CD8-positive, alpha-beta T cell (primary cell): ENCODE measurements at places on chromosomes 3 and 15.

- DNase-seq, result no peak
Observed at GRCh38 chr3:141125351-141125750, 74.2 kb downstream of the SPSB4 start.

DNA sequence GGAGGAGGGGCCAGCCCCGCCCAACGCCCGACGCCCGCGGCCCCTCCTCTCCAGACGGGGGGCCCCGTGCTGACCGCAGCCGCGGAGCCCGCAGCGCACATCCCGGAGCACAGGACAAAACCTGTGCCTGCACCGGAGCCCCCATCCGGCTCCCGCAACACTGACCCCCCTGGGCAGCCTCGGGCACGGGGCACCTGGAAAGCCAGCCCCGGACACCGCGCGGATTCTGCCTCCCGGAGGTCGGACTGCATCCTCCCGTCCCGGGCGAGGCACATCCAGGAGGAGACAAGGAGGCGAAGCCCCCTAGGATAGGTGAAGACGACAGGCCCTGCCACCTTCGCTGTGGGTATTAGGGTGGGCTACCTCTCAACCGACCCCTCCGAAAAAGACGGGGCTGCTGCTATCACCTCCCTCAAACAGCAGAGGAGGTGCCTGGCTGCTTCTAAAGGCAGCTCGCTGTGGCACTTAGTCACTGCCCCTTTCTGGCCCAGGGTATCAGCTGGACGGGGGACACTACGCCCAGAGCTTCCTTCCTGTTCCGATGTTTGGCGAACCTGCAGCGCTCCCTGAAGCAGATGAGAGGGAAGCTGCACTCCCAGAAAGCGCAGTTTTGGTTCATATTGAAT, 10.6 kb downstream of the XXYLT1 start:
- DNase-seq, result no peak

- no peak for DNase-seq
Observed at GRCh38 chr15:96358001-96358801, 27.7 kb downstream of the NR2F2 start.

GRCh38 chr15:90046911-90047392, 45.8 kb downstream of the ZNF710 start:
- no peak for DNase-seq

GRCh38 chr15:80550219-80550907, 144.7 kb upstream of the ABHD17C start:
- no peak for DNase-seq

DNA sequence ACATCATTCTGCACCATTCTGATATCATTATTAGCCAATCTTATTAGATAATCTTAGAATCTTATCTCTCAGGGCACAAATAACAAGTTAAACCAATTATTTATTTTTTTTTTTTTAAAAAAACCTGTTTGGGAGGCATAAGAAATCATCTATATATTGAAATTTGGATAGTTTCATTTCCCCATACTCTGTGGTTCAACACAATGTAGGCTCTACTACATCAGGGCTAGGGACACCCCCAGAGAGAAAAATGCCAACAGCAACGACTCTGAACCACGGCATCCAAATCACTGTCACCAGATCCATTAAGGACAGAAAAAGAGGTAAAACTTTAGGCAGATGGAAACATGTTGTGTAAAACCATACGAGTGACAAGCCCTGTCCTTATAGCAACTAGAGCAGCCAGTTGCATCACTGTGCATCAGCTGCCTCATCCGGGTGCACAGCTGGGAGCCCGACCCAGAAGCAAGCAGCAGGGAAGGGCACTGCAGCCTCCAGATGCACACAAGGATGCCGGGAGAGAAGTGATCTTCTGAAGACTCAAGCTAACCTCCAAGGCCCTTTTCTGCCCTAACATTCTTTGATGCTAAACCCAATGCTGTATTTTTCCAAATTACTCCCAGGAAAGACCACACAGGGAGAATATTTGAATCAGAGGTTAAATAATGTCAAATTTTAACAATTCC, 381.1 kb downstream of the CTNNB1 start:
- no peak for DNase-seq

DNA sequence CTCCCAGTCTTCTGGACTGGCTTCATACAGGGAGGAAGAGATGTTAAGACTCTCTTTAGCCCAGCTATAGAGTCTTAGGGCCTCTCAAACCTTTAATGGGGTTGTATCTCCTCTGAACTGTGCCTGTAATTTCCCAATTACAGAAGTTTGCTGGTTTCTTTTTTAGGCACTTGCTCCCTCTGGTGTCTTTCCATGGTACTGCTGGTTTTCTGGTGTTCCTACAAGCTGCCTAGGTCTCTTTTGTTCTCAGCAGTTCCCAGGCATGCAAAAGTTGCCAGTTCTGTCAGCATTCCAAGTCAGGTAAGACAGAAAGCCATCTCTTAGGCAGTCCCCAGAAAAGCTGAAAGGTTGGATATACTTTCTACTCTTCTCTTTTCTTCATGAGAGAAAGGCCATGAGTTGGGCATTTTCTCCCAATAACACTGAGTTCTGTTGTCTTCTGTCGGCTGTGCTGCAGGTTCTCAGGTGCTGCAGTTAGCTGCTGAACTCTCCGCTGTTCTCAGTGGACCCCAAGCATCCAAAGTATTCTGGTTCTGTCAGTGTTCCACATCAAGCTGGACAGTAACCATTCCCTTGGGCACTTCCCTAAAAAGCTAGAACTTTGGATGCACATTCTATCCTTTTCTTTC, 54.4 kb upstream of the EHHADH start:
- peak; percentile 29 for DNase-seq

DNA sequence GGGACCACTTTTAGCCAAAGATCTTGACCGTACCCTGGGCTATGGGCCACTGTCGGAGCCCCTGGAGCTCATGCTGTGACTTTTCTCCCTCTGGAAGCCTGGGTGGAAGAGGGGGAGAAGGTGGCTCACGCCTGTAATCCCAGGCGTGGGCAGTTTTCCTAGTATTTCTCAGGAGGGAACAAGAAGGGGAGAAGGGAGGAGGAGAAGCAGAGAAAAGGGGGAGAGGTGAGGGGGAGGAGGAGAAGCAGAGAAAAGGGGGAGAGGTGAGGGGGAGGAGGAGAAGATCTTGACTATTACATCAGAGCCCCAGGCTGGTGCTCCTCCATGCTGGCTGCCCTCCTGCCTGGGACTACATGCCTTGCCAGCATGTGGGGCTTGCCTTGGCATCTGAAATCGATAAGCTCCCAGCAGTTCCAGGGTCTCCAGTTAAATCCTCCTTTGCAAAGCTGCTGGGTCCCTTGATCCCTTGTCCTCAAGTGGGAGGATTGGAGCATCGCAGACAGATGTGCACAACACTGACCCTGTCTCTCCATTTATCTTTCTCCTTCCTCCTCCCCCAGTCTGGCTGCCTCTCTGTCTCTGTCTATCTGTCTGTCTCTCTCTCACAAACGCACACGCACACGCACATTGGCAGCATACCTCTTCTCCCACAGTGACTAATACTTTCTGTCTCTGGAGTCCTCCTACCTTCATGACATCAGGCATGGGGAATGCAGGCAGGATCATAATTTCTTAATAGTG, 41.6 kb downstream of the MRAS start:
- DNase-seq, result no peak

DNA sequence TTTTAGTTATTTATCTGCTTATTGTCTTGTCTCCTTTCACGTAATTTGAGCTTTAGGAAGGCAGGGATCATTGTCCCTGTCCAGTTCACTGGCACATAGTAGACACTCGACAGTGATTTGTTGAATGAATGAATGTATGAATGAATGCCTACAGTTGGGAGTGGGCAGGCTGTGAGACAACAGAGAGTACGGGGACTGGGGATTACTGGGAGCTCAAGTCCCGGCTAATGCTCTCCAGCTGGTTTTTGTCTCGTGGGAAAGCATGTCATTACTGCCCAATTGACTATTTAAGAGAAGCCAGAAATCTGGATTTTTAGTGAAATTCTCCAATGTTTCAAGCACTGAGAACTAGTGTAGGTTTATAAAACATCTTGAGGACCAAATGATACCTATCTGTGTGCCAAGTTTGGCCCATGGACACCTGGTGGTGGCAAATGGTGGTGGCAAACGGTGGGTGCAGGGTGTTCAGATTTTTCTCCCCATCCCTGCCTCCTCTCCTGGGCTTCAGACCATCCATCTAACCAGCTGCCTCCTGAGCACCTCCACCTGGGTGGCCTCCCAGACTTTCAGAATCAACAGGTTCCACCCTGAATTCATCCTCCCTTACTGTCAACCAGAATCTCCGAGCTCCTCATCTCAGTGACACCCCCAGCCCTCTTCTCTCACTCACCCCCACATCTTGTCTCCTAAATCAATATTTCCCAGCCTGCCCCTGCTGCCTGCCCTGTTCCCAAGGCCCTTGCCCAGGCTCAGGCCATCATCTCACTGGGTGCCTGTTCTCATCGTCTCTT, 36.2 kb upstream of the TRH start:
- DNase-seq, result no peak

- DNase-seq, result no peak
Observed at GRCh38 chr15:79402136-79402535, 30.0 kb upstream of the MINAR1 start.

- DNase-seq, result no peak
Observed at GRCh38 chr3:157695586-157695985, 192.4 kb upstream of the VEPH1 start.

DNA sequence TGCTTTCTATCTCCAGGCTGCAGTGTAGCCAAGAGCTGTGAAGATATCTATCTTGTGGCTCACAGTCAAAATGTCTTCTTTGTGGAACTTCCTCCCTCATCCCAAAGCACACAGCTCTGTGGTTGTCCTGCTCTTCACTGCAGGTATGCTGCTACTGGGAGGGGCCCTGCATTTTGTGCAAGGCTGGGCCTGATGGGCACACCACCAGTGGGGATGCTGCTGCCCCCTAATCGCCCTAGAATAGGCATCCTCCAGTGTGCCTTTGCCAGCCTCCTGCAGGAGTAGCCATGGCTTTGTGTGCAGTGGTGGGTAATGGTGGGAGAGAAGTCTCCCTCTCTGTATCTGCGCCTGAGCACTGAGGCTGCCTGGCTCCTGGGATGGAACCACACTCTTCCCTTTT, 297.3 kb downstream of the DOCK3 start:
- no peak for DNase-seq

DNA sequence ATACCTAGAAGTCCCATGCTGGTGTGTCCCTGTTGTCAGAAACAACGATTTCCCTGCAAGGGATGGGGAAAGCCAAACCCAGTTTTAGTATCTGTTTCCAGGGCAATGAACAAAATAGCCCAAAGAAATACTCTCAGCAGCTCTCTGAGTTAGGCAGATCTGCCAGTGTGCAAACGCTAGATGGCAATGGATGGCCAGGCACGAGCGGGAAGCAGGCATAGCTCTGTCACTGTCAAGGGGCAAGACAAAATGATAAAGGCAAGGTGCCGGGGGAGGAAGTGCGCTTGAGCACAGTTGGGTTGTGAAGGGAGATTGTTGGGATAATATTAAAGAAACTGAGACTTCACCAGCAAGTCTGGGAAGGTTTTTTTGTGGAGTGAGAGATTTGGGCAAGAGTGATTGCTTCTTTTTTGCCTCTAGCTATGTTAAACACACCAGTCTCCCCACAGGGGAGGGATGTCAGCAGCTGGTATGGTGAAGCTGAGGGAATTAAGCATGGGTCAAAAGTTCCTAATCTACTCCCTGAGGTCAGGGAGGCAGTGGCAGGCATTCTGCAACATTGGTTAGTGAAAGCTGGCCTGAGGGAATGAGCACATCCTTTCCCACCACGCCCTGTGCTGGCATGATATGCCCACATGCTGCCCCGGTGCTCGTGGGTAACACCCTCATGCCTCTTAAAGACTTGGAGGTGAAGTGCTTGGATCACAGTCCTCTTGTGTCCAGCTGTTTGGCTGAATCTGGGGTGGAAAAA, 117.5 kb downstream of the PDCD6IP start:
- no peak for DNase-seq

DNA sequence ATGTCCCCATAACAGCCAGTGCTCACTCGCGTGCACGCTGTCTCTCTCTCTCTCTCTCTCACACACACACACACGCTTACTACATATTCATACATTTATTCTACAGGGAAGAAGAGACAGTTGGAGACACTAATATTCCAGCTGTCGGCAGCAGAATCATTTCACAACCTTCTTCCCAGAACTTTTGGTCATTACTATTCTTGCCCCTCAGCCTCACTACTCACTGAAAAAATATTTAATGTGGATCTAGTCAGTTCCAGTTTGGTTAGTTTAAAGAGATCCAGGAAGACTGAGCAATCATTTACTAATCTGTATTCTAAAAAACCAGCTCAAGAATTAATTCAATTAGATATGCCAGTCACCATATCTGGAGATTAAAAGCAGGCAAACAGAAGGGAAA, 394.9 kb downstream of the PTPRG start:
- no peak for DNase-seq

DNA sequence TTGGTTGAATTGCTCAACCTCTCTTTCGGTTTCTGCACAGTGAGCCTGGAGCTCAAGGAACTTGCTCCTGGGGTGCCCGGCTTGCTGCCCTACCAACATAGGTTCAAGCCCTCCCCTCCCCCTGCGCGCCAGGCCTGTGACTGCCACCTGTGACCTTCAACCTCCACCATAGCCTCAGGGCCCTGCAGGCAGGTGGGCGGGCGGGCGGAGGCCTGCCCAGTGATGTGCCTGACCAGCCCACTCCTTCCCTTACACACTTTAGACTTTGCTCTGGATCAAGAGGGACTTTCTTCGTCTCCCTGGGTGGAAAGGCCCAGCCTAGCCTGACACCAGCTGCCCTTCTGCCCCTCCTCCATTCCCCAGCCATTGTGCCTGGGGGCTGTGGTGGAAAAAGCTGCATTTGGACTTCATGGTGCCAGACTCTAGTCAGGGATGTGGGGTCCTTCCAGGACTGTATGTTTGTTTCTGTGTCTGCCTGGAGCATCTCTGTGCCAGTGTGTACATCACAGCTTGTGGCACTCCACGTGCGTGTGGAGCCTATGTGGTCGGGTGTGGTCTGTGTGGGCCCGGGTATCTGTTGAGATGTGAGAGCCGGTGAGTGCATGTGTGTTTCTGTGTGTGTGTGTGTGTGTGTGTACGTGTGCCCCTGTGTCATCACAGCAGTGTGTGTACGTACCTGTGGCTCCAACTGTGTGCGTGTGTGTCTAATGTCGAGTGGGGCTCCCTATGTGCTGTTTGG, 9.5 kb downstream of the PRKCD start:
- no peak for DNase-seq

DNA sequence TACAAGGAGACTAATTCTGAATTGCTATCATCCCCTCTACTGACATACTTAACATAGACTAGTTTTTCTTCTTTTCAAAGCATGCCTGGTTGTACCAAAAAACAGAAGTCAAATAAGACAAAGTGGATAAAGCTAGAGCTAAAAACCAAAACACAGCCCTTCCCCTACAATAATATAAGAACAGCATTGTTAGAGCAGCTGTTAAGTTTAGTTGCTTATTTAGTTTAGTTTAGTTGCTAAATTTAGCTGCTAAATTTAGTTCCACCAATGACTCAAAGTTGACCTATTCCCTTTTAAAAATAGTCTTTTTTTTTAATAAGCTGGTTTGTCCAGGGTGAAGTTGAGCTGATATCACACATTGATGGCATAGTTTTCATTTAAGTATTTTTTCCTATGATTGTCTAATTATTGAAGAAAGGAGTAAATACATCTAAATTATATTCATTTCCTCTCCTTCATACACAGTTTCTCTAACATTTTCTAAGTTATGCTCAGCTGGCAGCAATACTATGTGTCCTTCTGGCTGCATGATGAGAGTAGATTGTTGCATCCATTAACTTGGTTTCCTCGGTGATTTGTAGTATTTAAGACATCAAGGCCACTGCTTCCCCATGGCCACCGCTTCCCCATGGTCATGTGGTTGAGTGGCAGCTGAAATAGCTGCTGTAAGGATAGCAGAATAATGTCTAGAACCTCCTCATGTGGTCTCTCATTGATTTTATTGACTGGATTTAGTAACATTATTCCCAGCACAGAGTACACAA, 718.6 kb upstream of the NECTIN3 start:
- no peak for DNase-seq
